ENCODE measurements at places on chromosomes 1 and 21. TPM values are rescaled to one million over a fixed set of nuclear protein-coding genes. Genes with fewer than 3 reads are reported as not detected.

TRAPPC10 gene
- polyA plus RNA-seq: 8.8 TPM

FRRS1 gene
- 1.0 TPM for polyA plus RNA-seq

LCE2C gene
- not detected for polyA plus RNA-seq

SPRR2F gene
- not detected for polyA plus RNA-seq

BATF3 gene
- 3.3 TPM for polyA plus RNA-seq

TBCE gene
- 22.6 TPM for polyA plus RNA-seq

NPPB gene
- polyA plus RNA-seq: not detected

ARHGEF10L gene
- 40.8 TPM for polyA plus RNA-seq

HSD3B2 gene
- polyA plus RNA-seq: 0.60 TPM

SLC30A10 gene
- not detected for polyA plus RNA-seq

PTPN22 gene
- polyA plus RNA-seq: 0.32 TPM

ACTA1 gene
- polyA plus RNA-seq: 1.2 TPM

DNASE2B gene
- not detected for polyA plus RNA-seq
